ENCODE measurements at places on chromosomes 1 and 21.
A peak's percentile ranks its signal among the peaks of the same experiment; 100 is the strongest.

- DNase-seq, result no peak
These were observed 10.5 kb downstream of the CDCP2 start for GRCh38 chr1:54142146-54142900.

GRCh38 chr1:56578138-56578962 is 1.0 kb downstream of the PLPP3 start:
- peak; percentile 39 for DNase-seq

- no peak for DNase-seq
These were observed 46.5 kb downstream of the PRDM16 start for GRCh38 chr1:3115275-3116149.

- DNase-seq, result no peak
These were observed 66.4 kb upstream of the KLHDC7A start for GRCh38 chr1:18414321-18414720.

GRCh38 chr1:17287130-17287776 is 20.7 kb upstream of the PADI4 start:
- no peak for DNase-seq

DNA sequence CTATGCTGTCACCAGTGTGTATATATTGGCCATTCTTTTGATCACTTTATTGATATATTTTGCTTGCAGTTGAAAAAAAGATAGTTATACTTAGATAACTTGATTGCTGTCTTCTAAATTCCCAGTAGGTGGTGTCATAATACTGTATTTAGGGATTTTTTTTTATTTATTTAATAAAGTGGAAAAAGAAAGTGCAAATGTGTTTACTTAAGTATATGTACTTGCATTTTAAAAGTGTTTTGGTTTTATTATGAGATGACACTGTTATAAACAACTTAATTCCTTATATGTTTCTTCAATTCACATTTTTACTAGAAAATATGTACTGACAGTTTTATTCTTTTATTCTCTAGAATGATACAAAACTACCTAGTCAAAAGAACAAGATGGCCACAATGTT is 164.8 kb downstream of the USP25 start:
- no peak for DNase-seq

DNA sequence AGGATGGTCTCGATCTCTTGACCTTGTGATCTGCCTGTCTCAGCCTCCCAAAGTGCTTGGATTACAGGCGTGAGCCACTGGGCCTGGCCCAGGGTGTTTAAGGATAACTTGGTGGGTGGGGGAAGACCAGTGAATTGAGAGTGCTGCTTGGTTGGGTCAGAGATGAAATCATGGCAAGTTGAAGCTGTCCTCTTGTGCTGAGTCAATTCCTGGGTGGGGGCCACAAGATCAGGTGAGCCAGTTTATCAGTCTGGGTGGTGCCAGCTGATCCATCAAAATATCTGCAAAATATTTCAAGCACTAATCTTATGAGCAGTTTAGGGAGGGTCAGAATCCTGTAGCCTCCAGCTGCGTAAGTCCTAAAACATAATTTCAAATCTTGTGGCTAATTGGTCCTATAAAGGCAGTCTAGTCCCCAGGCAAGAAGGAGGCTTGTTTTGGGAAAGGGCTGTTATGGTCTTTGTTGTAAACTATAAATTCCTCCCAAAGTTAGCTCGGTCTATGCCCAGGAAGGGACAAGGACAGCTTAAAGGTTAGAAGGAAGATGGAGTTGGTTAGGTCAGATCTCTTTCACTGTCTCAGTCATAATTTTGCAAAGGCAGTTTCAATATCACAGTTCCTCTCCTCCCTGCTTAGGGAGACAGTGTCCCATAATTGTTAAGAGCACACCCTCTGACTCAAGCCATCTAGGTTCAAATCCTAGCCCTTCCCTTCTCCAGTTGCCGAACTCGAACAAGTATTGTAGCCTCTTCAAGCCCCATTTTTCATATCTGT is 66.8 kb upstream of the BACH1 start:
- DNase-seq, result no peak

GRCh38 chr1:162404550-162405160 is 7.3 kb downstream of the SH2D1B start:
- no peak for DNase-seq

DNA sequence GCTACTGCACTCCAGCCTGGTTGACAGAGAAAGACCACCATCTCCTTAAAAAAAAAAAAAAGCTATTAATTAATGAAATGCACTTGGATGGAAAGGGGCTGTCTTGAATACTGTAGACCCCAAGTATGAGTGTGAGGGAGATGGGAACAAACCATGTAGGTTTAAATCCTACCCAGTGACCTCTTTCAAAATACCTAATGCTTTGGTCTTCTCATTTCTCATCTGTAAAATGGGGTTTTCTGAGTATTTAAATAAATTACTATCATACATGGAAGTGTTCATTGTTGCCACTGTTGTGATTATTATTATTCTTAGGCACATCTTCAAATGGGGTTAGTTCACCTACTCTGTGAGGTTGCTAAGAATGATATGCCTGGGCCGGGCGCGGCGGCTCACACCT is 17.1 kb upstream of the FUCA1 start:
- no peak for DNase-seq

DNA sequence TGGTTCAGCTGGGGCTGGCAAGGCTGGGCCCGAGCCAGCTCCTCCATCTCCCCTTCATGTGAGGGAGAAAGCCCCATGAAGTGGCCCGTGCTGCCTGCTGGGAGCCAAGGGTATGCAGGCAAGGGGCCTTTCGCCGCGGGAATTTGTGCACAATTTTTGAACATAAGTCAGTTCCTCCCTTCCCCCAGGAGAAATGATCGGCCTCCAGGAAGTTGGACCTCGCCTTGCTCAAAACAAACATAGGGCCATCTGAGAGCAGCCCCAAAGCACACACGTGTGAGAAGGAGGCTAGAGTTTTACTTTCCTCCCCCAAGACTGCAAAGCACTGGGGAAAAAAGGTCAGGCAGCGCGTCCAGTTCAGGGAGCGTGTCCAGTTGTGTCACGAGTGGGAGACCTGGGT is 64.7 kb downstream of the PRDM16 start:
- DNase-seq, result no peak

DNA sequence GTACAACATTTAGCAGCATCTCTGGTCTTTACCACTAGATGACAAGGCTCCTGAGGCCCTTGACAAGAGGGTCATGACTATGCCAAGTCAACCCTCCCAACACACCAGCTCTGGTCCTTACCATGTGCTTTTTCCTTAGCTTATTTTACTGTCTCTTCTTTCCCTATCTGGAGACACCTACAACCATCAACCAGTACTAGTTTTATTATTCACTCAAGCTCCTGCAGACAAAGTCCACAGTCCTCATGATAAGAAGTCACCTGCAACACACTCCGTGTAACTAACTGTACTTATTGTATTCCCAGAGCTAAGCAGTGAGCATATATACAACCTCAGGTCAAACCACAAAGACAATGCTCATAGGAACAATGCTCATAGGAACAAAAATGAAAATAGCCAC is 15.3 kb downstream of the PABPC4 start:
- no peak for DNase-seq

GRCh38 chr1:61515096-61515495 is 209.8 kb downstream of the TM2D1 start:
- no peak for DNase-seq

DNA sequence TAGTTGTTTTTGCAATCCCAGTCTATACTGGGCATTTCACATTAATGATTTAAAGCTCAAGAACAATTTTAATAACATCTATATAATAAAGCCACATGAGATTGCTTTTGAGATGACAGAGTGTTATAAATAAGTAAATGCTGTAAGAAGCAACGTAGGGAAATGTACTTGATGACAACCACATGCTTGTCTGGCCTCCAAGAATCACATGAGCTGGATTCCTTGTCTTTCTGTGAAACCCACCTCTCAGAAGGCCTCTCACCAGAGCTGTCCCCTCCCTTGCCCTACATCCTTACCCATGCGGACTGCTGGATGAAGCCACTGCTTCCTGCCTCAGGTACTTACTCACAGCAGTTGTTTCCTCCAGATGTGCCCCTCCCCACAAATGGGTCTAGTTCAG is 145.1 kb upstream of the CTTNBP2NL start:
- DNase-seq, result no peak

DNA sequence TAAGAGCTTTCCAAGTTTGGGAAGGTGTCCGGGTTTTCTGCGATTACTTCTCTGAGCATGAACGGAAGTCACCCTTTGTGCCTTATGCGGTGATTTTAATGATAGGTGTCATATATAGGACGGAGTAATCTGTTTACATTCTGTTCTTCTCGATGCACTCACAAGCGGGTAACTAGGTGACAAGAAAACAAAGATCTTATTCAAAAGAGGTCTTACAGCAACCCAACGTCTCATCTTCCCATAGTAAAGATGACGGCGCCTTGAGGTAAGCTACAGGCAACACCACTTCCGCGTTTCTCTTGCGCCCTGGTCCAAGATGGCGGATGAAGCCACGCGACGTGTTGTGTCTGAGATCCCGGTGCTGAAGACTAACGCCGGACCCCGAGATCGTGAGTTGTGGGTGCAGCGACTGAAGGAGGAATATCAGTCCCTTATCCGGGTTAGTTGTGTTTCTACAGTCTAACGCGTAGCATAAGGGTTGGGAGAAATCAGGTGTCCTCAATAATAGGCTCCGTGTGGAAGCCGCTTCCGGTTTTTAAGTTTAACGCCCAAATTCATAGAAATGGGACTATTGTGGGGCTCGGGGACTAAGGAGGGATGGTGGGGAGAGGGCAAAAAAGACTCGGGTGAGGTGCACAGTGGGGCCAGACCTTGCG is at the start of gene UFC1:
UFC1 (plus strand) TSS at position 297 of the 656 bp plus-strand sequence; CDS start at position 317, 20 bp downstream.
- peak; percentile 87 for DNase-seq
